ENCODE measurements at places on chromosomes 4 and X.

- DNase-seq: no peak
Observed at GRCh38 chrX:48753708-48754228, 7.8 kb upstream of the GLOD5 start.

GRCh38 chrX:119093991-119094735 is 21.4 kb downstream of the CT47C1 start:
- DNase-seq: no peak

DNA sequence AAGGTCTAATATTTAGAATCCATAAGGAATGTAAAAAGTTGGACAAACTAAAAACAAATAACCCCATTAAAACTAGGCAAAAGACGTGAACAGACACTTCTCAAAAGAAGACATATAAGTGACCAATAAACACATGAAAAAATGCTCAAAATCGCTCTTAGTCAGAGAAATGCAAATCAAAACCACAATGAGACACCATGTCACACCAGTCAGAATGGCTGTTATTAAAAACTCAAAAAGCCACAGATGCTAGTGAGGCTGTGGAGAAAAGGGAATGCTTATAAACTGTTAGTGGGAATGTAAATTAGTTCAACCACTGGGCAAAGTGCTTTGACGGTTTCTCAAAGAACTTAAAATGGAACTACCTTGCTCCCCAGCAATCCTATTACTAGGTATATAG is 674.3 kb upstream of the MAGEB2 start:
- DNase-seq: no peak

DNA sequence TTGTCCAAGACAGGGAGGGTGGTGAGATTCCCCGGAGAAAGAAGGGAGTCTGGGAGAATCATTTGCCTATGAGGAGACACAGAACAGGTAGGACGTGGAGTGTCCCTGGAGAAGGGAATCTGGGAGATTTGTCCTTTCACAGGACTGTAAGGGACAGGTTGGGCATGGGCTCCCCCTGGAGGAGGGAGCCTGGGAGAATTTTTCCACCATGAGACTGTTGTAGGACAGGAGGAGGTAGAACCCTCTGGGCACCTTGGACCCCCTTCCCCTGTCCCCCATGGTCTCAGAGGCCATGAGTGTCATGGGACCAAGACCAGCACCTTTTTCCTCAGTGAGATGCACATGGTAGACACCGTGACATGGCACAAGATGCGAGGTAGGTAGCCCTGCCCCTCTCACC is 2.8 kb downstream of the PORCN start:
- DNase-seq: no peak

GRCh38 chrX:84168095-84168494 is 19.9 kb downstream of the RPS6KA6 start:
- DNase-seq: no peak

DNA sequence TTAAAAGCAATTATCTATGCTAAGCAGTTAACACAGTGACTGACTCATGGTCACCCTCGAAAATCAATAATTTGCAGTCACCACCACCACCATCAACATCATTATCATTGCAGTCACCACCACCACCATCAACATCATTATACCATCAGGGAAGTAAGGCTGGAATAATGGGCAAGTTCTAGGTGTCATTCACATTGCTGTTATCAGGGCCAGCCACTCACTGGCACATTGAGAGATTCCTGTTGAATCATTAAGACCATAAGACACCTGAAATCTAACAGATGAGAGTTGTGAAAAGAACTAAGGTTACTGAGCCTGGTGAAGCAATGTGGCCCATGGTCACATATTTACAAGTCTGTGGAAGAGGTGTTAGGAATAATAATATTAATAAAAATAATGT is 247.7 kb upstream of the BOD1L1 start:
- DNase-seq: no peak

DNA sequence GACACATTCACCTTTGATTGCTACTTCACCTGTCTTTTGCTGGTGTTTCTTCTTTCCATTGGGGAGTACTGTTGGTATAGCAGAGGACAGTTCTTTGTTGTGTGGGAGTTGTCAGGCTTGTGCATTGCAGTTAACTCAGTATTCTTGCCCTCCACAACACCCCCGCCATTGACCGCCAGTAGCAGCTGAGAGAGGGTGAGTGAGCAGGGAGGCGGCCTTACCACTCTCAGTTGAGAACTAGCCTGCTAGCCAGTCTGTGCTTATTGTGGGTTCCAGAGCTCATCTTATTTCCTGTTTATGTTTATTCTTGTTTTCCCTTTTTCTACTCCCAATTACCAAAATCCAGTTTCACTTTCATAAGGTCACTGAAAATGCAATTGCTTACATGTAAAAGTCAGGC is 52.2 kb downstream of the STIM2 start:
- no peak for DNase-seq

DNA sequence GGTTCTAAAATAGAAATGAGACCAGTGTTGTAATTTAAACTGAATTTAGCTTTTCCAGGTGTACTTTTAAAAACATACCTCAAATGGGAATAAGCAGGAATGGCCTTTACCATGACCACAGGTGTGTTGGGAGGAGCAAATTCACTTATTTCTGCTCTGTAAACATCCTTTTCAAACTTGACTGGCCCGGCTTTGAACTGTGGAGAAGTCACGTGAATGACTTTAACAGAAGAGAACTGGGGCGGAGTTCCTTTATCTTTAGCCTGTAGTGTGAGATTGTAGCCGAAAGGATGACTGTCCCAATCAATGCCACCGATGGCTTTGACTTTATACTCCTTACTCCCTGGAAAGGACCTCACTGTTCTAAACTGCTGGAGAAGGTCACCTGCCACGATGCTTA is 15.1 kb downstream of the FAT1 start:
- DNase-seq: no peak

DNA sequence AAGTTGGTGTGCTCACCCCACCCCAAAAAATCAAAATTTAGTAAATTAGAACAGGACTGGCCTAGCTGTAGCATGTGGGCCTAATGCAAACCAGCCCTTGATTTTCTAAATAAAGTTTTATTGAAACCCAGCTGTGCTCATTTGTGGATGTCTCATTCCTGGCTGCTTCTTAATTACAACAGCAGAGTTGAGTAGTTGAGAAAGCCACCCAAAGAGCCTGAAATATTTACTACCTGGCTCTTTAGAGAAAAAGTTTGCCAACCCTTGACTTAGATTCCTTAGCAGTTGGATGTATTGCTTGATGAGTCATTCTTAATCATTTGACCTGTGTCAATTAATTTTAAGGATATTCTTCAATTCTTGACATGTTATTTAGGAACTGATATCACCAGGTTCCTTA is 168.3 kb upstream of the PUDP start:
- DNase-seq: no peak

- no peak for DNase-seq
Observed at GRCh38 chr4:182929296-182929695, 12.1 kb upstream of the DCTD start.

DNA sequence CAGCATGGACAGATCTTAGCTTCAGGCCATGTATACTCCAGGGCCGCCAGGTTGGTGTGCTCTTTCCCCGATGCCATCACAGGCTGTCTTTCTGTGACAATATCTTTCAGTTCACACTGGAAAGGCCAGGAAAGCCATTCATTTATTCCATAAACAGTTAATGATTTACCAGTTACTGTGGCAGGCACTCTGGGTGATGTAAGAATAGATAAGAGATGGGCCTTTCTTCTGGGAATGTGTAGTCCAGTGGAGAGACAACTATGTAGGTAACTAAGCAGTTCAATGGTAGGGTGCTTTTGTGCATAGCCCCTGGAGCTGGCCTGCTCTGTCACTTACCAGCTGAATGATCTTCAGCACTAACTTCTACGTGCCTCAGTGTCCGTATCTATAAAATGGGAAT is 46.3 kb upstream of the LEF1 start:
- no peak for DNase-seq

- DNase-seq: no peak
Observed at GRCh38 chr4:21476757-21477156, 471.8 kb downstream of the KCNIP4 start.

- DNase-seq: no peak
Observed at GRCh38 chr4:8725845-8726244, 133.3 kb downstream of the CPZ start.

DNA sequence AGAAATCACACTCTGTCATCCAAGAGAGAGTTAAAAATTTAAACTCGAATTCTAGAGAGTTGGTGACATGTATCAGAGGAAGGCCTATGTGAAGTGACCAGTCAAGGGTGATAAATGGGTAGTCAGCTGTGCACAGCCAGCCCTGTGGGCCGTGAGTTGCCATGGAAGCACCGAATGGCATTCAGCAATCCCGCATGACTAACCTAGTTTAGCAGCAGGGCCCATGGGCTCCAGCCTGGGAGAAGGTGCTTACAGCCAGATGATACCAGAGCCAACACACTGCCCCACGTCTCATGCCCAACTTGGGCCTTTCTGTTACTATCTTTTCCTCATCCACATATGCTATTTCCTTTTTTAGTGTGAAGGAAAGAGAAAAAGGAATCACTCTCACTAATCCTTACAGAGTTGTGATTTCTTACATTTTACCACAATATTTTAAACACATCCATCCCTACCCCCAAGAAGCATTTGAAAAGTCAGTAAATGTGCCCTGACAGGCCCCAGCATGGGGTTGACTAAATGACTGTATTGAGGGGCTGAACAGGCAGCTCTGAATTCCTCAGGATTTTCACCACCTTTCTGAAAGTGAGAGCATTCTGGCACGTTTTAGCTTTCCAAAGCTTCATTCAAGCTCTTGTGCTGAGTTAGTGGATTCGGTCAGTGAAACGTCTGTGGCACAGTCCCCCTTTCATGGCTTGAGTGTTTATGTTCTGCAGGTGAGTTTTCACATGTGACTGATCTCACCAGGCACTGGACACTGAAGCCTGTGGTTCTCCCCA is 104.2 kb downstream of the AFF1 start:
- DNase-seq: no peak

GRCh38 chr4:26035921-26036320 is 121.9 kb downstream of the SMIM20 start:
- no peak for DNase-seq

- no peak for DNase-seq
Observed at GRCh38 chr4:88616275-88617150, 24.2 kb downstream of the HERC3 start.

- no peak for DNase-seq
Observed at GRCh38 chrX:10414156-10414824, 206.1 kb downstream of the MID1 start.

DNA sequence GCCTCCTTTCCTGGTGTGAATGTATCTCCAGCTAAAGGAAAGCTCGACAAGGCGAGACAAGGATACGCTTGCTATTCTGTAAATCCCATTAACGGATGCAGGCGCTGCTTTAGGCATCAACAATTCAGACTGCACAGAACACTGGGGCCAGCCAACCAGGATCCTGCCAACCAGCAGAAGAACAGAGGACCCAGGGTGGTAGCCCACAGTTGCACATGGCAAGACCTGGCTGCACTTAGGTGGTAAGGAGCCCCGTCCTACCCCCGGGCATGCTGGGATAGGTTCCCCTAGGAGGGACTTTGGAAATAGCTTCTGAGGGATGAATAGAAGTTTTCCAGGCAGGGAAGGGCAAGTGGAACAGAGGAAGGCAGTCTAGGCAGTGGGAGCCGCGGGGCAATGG is 20.7 kb downstream of the PSAPL1 start:
- no peak for DNase-seq

GRCh38 chr4:138509346-138509745 is 267.2 kb upstream of the SLC7A11 start:
- no peak for DNase-seq

- DNase-seq: no peak
Observed at GRCh38 chr4:172734555-172734954, 434.1 kb upstream of the GALNT7 start.

DNA sequence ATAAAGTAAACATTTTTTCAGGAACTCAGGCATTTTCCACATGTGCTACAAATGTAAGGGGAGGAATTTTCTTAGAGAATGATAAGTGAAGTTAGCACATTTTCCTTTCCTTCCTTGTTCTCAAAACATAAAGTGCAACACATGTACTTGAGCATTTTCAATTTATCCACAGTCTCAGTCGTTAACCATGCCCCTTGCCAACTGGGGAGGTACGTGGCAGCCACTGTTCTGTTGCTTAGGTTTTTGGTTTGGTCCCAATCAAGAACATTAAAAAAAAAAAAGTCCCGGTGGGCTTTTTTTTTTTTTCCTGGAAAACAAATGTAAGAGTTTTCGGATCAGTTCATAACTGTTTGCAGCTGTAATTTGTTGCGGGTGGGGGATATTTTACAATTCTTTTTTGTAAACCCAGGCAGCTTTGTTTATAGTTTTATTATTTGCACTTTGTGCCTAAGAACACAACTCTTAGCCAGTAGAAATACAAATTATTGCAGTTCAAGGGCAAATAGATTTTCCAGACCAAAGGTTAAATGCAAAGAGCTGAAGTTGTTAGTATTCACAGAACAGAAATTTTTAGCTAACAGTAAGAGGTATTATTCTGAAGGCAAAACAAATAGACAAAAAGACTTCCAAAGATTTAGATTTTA is 112.1 kb upstream of the NAP1L5 start:
- DNase-seq: no peak
